Spleen (tissue), 13 donors: ENCODE measurements at places on chromosomes 3 and 15.
A peak's percentile ranks its signal among the peaks of the same experiment; 100 is the strongest.

- H3K4me3 ChIP-seq: no peak overlapping the region
- DNase-seq: no peak
- H3K36me3 ChIP-seq: peaks cover 66% of the 10 kb centered on the region
- H3K4me1 ChIP-seq: peaks cover 67% of the 10 kb centered on the region
- peak overlapping the region; percentile 81 for H3K27ac ChIP-seq
- no peaks in the 10 kb centered on the region for H3K27me3 ChIP-seq
Observed at GRCh38 chr3:30667280-30667651, 60.9 kb downstream of the TGFBR2 start.

DNA sequence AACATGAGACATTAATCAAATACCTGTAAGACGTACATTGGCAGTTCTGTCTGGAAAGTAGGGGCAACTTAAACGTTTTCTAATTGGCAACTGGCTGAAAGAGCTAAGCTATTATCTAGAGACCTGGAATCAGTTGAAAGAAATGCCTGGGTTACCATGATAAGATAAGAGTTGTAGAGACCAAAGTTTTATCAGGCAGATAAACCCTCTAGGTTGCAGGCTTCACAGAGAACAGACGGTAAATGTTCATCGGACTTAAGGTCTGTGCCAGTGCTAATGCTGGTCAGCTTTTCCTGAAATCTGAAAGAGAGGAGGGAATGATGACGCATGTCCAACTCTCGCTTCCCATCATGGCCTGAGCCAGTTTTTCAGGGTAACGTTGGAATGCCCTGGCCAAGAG lies 196.2 kb downstream of the ROBO2 start:
- H3K4me3 ChIP-seq: no peak overlapping the region
- H3K27ac ChIP-seq: no peak overlapping the region
- no peaks in the 10 kb centered on the region for H3K4me1 ChIP-seq
- H3K36me3 ChIP-seq: no peaks in the 10 kb centered on the region
- DNase-seq: no peak

- no peaks in the 10 kb centered on the region for H3K27me3 ChIP-seq
- no peaks in the 10 kb centered on the region for H3K36me3 ChIP-seq
- no peak overlapping the region for H3K4me3 ChIP-seq
- peak overlapping the region; percentile 93 for H3K27ac ChIP-seq
Observed at GRCh38 chr15:31262901-31263671, 63.5 kb upstream of the KLF13 start.

DNA sequence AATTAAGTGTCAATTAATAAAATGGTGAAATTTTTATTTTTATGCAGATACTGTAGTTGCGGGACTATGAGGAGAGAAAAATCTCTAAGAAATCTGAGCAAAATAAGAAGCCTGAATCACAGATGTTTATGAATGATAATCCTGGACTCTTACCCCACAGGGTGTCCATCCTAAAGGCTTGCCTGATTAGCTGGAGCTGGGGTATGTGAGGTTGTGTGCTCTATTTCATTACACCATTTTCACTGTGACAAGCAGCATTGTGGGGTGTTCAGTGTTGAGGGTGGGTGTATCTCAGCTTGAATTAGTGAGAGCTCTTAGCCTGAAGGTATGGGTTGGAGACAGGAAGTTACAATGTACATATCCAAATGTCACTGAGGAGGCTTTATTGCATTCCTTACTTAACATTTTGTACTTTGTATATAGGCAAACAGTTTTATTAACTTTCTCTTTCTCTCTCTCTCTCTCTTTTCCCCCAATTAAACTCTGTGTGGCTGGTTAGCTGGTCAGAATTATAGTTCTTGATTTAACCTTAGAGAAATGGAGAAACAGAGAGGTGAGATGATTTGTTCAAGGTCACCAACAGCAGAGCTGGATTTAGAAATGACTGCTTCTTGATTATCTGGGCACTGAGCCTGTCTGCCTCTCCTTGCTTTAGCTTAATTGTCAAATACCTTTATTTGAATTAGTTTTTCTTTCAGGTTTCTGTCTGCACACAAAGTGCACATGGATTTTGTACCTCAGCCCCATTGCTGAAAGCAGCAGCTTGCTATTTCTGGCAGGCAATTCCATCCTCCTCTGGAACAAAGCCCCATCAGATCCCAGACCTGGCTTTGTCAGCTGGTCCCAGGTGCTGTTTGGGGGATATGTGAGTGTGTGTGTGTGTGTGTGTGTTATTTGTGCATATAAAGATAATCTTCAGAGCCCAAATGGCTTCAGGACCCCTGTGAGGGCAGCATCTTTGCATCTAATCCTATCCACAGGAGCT lies 35.8 kb downstream of the GJD2 start:
- DNase-seq: no peak
- no peaks in the 10 kb centered on the region for H3K36me3 ChIP-seq
- H3K4me1 ChIP-seq: no peaks in the 10 kb centered on the region
- no peak overlapping the region for H3K4me3 ChIP-seq
- no peak overlapping the region for H3K27ac ChIP-seq
- H3K27me3 ChIP-seq: no peaks in the 10 kb centered on the region

DNA sequence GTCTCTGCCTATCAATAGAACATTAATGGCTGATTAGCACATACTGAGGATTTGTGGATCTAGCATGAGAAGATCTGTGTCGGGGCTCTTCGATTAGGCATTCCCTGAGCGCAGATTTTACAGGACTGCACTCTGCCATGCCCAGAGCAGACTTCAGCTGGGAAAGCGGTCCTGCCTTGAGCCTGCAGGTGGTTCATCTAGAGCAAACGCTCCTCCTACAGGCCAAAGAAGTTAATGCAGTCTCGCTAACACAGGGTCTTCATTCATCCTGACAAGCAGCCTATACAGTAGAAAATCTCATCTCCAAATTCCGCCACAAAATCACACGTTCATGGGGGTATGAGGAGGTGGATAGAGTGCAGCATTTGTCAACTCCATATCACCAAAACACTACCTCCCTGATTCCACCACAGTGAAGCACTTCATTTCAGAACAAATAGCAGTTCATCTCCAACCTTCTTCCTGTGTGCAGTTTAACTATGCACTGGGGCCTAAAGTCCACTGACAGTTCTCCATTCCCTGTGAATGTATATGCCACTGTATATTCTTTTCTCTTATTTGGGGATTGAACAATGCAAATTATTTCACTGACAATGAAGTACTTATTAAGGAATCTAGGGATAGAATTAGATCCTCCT lies 405.8 kb downstream of the IGSF11 start:
- H3K36me3 ChIP-seq: no peaks in the 10 kb centered on the region
- no peak overlapping the region for H3K27ac ChIP-seq
- no peak for DNase-seq
- no peaks in the 10 kb centered on the region for H3K4me1 ChIP-seq

GRCh38 chr3:42847731-42848130 lies 27.9 kb downstream of the CYP8B1 start:
- no peak overlapping the region for H3K4me3 ChIP-seq
- H3K27me3 ChIP-seq: no peaks in the 10 kb centered on the region
- no peaks in the 10 kb centered on the region for H3K36me3 ChIP-seq
- H3K27ac ChIP-seq: peak overlapping the region; percentile 61
- DNase-seq: no peak

GRCh38 chr3:140373234-140373633 lies 304.6 kb upstream of the TRIM42 start:
- no peak for DNase-seq
- H3K4me1 ChIP-seq: no peaks in the 10 kb centered on the region
- H3K27me3 ChIP-seq: no peaks in the 10 kb centered on the region
- no peaks in the 10 kb centered on the region for H3K36me3 ChIP-seq

- no peaks in the 10 kb centered on the region for H3K36me3 ChIP-seq
- H3K4me3 ChIP-seq: no peak overlapping the region
- no peak for DNase-seq
- no peak overlapping the region for H3K27ac ChIP-seq
- H3K4me1 ChIP-seq: no peaks in the 10 kb centered on the region
- H3K27me3 ChIP-seq: no peaks in the 10 kb centered on the region
Observed at GRCh38 chr3:66904831-66905493, 93.1 kb upstream of the KBTBD8 start.

DNA sequence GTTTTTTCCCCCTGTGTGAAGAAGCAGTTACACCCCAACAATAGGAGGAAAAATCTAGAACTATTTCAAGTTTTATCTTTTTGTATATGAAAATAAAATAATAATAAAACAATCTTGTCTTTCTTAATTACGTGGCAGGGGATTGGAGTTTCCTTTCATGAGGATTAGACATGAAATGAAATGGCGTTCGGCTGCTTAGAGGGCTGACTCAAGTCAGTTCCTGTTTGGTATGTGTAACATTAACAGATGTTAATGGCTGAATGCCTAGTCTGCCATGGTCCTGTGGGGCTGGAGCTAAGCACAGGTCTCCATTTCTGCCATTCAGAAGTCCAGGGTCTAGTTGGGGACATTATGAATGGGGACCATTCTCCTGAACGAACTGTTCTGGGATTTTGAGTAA lies 3.1 kb upstream of the EXOG start:
- H3K4me3 ChIP-seq: no peak overlapping the region
- DNase-seq: no peak
- H3K27me3 ChIP-seq: no peaks in the 10 kb centered on the region
- H3K4me1 ChIP-seq: peaks cover 12% of the 10 kb centered on the region
- no peaks in the 10 kb centered on the region for H3K36me3 ChIP-seq

DNA sequence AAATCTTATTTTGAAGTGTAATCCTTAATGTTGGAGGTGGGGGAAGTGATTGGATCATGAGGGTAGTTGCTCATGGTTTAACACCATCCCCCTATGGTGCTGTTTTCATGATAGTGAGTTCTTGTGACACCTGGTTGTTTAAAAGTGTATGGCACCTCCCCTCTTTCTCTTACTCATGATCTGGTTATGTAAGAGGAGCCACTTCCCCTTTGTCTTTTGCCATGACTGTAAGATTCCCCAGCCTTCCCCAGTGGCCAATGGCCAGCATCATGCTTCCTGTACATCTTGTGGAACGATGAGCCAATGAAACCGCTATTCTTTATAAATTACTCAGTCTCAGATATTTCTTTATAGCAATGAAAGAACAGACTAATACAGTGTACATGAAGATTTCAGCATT lies 39.8 kb upstream of the GMNC start:
- H3K27me3 ChIP-seq: no peaks in the 10 kb centered on the region
- no peaks in the 10 kb centered on the region for H3K4me1 ChIP-seq
- H3K27ac ChIP-seq: no peak overlapping the region
- no peak overlapping the region for H3K4me3 ChIP-seq
- DNase-seq: no peak

GRCh38 chr3:103127737-103128136 lies 692.9 kb downstream of the ZPLD1 start:
- H3K36me3 ChIP-seq: no peaks in the 10 kb centered on the region
- no peak overlapping the region for H3K27ac ChIP-seq
- H3K4me1 ChIP-seq: no peaks in the 10 kb centered on the region

GRCh38 chr3:124800511-124801258 lies 70.4 kb downstream of the UMPS start:
- H3K27me3 ChIP-seq: no peaks in the 10 kb centered on the region
- no peak overlapping the region for H3K27ac ChIP-seq
- H3K4me1 ChIP-seq: no peaks in the 10 kb centered on the region
- no peaks in the 10 kb centered on the region for H3K36me3 ChIP-seq

DNA sequence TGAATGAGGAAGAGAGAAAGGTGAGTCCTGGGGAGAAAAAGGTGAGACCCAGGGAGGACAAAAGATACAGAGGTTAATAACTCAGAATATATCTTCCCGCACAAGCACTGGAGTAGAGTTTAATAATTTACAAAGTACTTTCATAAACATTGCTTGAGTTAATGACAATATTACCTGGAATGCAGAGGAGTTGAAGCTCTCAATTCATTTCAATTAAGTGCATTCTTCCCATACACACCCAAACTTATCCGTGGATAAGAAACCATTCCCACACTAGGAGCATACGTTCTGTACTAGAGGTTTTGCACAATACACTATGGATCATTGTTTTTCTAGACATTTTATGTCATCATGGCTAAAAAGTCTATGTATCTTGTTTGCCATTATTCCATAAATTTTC lies 23.3 kb upstream of the KNG1 start:
- H3K36me3 ChIP-seq: no peaks in the 10 kb centered on the region
- no peaks in the 10 kb centered on the region for H3K27me3 ChIP-seq
- H3K27ac ChIP-seq: no peak overlapping the region
- no peaks in the 10 kb centered on the region for H3K4me1 ChIP-seq
- DNase-seq: no peak

DNA sequence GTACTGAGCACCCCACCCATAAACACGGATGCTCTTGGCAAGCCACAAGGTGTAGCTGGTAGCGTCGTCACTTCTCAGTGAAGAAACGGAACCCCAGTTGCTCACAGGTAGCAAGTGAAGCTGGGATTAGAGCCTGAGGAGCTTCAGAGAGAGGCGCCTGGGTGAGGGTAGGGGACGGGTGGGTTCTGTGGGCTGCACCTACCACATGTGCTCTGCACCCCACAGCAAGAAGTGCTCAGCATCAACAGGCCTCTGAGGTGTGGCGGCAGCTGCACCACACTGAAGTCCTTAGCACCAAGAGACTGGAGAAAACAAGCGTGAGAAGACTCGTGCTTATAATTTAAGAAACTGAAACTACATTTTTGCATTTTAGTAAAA lies 9.8 kb downstream of the MAP6D1 start:
- no peaks in the 10 kb centered on the region for H3K4me1 ChIP-seq
- peak; percentile 47 for DNase-seq
- H3K4me3 ChIP-seq: no peak overlapping the region
- H3K27me3 ChIP-seq: no peaks in the 10 kb centered on the region

DNA sequence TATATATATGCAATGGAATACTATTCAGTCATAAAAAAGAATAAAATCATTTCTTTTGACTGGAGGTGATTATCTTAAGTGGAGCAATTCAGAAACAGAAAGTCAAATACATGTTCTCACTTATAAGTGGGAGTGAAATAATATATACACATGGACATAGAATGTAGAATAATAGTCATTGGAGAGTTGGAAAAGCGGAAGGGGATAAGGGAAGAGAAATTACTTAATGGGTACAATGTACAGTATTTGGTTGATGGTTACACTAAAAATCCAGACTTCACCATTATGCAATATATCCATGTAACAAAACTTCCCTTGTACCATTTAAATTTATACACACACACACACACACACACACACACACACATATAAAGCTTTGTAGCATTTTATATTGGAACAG lies 84.3 kb downstream of the RAP2B start:
- no peaks in the 10 kb centered on the region for H3K27me3 ChIP-seq
- no peak for DNase-seq
- H3K4me1 ChIP-seq: no peaks in the 10 kb centered on the region
- H3K36me3 ChIP-seq: no peaks in the 10 kb centered on the region

DNA sequence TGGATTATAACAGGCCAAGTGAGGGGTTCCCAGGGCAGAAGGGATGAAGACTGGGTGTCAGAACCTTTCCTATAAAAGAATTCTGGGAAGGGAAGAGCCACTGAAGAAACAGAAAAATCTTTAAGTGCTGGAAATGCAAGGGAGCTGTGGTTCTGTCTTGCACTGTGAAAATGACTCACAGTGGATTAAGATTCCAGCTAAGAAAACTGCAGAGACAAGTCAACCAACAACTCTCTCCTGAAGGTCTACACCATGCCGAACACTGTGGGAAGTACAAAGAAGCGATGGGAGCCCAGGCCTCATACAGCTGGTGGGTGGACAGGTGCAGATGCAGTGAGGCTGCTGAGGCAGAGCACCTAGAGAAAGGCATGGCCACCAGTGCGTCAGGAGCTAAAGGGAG lies 27.7 kb downstream of the ZDHHC3 start:
- H3K4me1 ChIP-seq: no peaks in the 10 kb centered on the region
- H3K27me3 ChIP-seq: no peaks in the 10 kb centered on the region
- no peak overlapping the region for H3K27ac ChIP-seq
- H3K4me3 ChIP-seq: no peak overlapping the region

- DNase-seq: no peak
- no peak overlapping the region for H3K27ac ChIP-seq
- no peak overlapping the region for H3K4me3 ChIP-seq
- no peaks in the 10 kb centered on the region for H3K4me1 ChIP-seq
- no peaks in the 10 kb centered on the region for H3K36me3 ChIP-seq
- no peaks in the 10 kb centered on the region for H3K27me3 ChIP-seq
Observed at GRCh38 chr3:80275120-80275519, 507.3 kb upstream of the ROBO1 start.

GRCh38 chr3:67312155-67312554 lies 314.0 kb downstream of the KBTBD8 start:
- H3K27me3 ChIP-seq: no peaks in the 10 kb centered on the region
- no peak for DNase-seq
- H3K27ac ChIP-seq: no peak overlapping the region
- H3K4me1 ChIP-seq: no peaks in the 10 kb centered on the region
